ENCODE measurements at places on chromosomes 6 and 20.

DNA sequence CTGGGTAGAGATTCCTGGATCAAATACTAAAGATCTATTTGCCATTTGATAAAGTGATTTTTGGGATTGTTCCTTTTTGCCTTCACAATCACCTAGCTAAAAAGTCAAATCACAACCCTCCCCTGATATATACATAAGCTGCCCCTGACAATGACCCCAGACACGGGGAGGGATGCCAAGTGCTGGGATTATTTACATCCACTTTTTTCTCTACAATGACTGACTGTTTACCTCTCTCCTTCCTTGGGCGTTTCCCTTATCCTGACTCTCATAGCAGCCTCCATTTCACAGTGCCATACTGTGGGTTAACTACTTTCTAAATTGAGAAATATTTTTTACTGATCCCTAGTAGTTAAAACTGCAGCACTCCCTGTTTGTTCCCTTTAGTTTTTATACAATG lies 150.8 kb upstream of the TMEM170B start:
- no peak for DNase-seq

DNA sequence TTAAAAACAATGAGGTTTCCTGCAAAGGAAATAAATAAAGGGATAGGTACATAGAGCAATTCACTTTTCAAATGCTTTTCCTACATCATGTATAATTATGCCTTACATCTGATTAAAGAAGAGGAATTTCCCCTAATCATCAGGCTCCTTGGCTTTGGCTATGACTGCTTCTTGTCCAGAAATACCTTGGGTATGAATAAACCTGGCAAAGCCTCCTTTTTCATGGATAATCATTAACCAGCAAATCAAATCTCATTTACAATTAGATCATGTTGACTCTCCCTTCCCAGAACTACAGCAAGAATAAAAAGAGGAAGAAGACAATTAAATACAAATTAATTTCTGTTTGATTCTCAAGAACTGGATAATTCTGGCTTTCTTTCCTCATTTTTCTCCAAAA lies 58.0 kb upstream of the CD2AP start:
- no peak for DNase-seq

- DNase-seq: no peak
Measured at GRCh38 chr6:43222418-43223059, 6.7 kb downstream of the DNPH1 start.

GRCh38 chr6:147738516-147739162 lies 230.1 kb downstream of the SAMD5 start:
- peak; percentile 63 for DNase-seq

- DNase-seq: no peak
Measured at GRCh38 chr6:161549977-161550655, 276.3 kb upstream of the AGPAT4 start.
